ENCODE measurements at places on chromosomes 5 and 9.

- DNase-seq: no peak
Observed at GRCh38 chr5:6705959-6706358, 7.3 kb upstream of the TENT4A start.

- no peak for DNase-seq
Observed at GRCh38 chr9:84397822-84398221, 57.3 kb upstream of the SLC28A3 start.

- DNase-seq: no peak
Observed at GRCh38 chr5:96439477-96440184, 6.6 kb upstream of the PCSK1 start.

GRCh38 chr9:38200431-38200830, 131.4 kb upstream of the SHB start:
- no peak for DNase-seq

- DNase-seq: no peak
Observed at GRCh38 chr9:4748612-4749011, 7.6 kb upstream of the AK3 start.

DNA sequence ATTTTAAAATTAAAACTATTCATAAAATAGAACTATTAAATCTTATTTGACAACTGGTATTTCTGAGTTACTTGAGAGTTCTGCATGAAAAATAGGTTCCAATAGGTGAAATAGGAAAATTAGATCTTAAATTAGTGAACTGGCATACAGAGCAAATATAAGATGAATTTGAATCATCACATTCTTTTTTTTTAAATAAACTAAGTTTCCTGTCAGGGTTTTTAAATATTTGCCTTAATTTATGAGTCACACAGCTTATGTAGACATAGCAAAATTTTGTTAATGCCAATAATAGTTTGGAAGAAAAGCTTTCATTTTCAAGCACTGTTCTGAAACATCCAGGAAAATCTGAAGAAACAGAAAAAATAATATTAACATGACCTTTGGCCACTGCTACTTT, 311.7 kb upstream of the HAPLN1 start:
- DNase-seq: no peak

DNA sequence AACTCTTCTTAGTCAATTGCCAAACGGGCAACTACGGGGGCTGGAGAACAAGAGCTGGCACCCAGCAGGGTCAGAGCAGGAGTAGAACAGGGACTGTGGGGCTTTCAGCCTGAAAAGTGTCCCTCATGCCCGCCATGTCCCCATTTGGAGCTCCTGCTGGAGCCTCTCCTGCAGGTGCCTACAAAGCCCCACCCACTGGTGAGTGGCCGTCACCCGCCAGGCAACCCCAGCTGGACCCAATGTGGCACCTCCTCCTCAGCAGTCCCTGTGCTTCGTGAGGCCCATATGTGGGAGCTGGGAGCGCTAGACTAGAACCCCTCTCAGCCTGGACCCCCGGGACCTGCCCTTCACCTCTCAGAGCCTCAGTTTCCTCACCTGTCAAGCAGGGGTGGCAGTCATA, 40.9 kb downstream of the VAV2 start:
- no peak for DNase-seq

- no peak for DNase-seq
Observed at GRCh38 chr9:136531904-136532798, 13.7 kb downstream of the NOTCH1 start.

GRCh38 chr9:5617749-5618148, 11.2 kb upstream of the RIC1 start:
- DNase-seq: no peak

DNA sequence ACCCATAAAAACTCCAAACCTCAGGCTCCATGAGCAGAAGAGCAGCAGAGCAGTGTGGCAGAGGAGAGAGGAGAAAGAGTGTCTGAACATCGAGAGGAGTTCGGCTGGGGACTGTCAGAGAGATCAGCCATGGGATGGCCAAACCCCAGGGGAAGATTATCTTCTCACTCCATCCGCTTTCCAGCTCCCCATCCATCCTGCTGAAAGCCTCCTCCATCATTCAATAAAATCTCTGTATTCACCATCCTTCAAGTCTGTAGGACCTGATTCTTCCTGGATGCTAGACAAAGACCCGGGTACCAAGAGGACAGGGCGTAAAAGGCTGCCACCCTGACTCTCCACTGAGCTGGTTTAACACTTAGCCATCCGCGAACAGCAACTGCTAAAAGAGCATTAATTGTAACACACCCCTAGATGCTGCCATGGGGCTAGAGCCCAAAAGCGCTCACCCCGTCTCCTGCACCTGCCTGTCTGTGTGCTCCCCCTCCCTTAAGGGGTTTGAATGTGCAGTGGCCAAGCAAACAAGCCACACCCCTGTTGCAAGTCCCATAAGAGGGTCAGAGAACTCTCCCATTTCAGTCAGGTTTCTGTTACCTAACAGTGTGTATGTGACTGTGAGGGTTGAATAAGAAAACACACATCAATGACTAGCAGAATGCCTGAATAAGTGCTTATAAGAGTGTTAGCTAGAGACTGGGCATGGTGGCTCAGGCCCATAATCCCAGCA, 13.9 kb upstream of the SELENOP start:
- DNase-seq: no peak

GRCh38 chr5:3377831-3378230, 217.8 kb upstream of the IRX1 start:
- no peak for DNase-seq

DNA sequence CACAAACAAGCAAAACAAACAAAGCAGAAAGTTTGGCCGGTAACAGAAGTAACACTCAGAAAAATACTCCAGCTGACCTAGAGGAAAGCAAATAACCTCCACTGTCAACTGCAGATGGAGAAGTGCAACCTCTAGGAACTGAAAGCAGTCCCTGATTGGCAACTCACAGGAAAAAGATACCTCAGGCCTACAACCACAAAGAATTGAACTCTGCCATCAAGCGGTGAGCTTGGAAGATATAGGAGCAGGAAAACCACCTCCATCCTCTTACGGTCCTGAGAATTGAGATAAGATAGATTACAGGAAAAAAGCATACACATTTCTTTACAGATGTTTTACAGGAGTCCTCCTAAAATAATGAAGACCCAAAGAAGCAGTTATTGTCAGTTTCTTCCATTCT, 184.5 kb downstream of the PDZD2 start:
- no peak for DNase-seq

GRCh38 chr5:38905516-38905915, 59.7 kb downstream of the OSMR start:
- no peak for DNase-seq

- peak; percentile 49 for DNase-seq
Observed at GRCh38 chr5:147857302-147858129, 21.0 kb upstream of the SCGB3A2 start.

- DNase-seq: peak; percentile 61
Observed at GRCh38 chr9:35605351-35606137, 482 bp downstream of the TESK1 start.
